Activated T-cell treated with anti-CD3 and anti-CD28 coated beads, Interleukin-2, amount 50 U/mL, for 48 hours (primary cell): ENCODE measurements at places on chromosomes 7 and 10.

DNA sequence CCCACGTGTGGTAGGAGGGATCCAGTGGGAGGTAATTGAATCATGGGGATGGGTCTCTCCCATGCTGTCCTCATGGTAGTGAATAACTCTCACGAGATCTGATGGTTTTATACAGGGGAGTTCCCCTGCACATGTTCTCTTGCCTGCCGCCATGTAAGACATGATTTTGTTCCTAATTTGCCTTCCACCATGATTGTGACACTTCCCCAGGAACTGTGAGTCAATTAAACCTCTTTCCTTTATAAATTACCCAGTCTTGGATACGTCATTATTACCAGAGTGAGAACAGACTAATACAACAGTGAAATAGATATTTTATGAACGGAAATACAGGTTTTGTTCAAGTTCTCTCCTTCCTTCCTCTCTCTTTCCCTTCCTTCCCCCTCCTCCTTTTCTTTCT is 15.8 kb downstream of the CALD1 start:
- no peak for DNase-seq

GRCh38 chr7:327233-327931 is 37.4 kb downstream of the FOXL3 start:
- no peak for DNase-seq

DNA sequence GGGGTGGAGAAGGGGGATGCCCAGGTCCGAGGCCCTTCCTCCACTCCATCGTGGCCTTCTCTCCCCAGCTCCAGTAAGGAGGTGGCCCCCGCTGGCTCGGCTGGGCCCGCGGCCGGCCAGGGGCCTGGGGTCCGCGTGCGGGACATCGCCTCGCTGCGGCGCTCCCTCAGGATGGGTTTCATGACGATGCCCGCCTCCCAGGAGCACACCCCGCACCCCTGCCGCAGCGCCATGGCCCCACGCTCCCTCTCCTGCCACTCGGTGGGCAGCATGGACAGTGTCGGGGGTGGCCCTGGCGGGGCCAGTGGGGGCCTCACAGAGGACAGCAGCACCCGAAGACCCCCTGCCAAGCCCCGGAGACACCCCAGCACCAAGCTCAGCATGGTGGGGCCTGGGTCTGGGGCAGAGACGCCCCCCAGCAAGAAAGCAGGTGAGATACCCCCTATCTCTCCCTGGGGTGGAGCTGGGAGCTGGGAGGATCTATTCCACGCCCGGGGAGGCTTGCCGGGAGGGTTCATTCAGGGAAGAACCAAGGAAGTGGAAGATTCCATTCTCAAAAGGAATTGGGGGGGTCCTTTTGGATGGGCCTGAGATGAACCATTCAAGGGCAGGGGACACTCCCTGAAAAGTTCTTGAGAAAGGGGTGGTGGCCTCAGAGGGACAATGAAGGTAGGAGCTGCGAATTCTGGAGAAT is 3.2 kb downstream of the NYAP1 start:
- no peak for DNase-seq

- no peak for DNase-seq
These were observed 6.9 kb downstream of the PFKP start for GRCh38 chr10:3074145-3074665.

GRCh38 chr10:93397020-93397419 is 85.1 kb downstream of the MYOF start:
- no peak for DNase-seq

- no peak for DNase-seq
These were observed 43.6 kb downstream of the GUSB start for GRCh38 chr7:65938336-65938895.

DNA sequence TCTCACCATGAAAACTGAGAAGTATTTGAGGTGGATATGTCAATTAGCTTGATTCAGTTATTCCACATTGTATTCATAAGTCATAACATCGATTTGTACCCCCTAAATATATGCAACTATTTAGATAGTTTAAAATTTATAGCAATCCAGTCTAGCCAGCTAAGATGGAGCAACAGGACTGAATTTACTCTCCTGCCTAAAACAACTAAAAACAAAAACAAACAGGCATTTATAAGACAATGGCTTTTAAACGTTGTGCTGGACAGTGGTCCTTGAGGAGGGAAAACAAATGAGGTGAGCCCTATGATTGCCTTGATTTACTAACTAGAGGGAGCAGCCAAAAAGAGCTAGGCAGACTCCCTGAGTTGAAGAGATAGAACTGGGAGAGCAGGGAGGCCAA is 814 bp upstream of the GPAM start:
- DNase-seq = no peak

GRCh38 chr7:98130959-98131358 is 24.3 kb downstream of the LMTK2 start:
- no peak for DNase-seq

DNA sequence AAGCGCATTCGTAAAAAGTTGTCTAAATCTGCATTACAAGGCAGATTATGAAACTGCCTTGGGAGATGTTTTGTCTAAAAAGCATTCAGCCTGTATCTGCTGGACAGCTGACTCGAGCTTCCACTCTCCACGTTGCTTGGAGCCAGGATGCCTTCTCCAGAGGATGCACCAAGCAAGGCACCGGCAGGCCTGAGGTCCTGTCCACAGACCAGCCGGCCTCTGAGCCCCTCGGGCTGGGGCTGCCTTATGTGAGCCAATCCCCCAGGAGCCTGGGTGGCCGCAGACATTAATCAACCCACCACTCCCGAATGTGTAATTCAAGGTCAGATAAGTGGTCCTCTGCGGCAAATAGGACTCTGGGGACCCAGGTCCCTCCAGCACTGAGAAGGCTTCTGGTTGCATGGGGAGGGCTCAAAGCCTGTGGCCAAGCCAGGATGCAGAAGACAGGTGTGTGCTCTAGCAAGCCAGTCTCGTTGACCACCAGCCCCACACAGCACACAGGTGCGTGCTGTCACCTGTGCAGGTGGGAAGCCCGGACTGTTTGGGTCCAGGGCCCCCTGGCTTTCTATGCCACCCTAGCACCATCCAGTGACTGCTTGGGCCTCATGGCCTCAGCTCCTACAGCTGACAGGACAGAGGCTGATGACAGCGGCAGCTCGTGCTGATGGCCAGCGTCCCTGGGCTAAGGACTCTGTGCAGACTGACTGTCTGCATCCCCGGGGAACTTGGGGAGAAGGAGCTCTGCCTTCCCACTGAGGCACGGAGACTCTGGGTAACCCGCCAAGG is 4.8 kb upstream of the RET start:
- DNase-seq = no peak

GRCh38 chr10:100245484-100246220 is 16.3 kb upstream of the CHUK start:
- DNase-seq = no peak

- DNase-seq = no peak
These were observed 709 bp downstream of the GPAM start for GRCh38 chr10:112182784-112183328.

DNA sequence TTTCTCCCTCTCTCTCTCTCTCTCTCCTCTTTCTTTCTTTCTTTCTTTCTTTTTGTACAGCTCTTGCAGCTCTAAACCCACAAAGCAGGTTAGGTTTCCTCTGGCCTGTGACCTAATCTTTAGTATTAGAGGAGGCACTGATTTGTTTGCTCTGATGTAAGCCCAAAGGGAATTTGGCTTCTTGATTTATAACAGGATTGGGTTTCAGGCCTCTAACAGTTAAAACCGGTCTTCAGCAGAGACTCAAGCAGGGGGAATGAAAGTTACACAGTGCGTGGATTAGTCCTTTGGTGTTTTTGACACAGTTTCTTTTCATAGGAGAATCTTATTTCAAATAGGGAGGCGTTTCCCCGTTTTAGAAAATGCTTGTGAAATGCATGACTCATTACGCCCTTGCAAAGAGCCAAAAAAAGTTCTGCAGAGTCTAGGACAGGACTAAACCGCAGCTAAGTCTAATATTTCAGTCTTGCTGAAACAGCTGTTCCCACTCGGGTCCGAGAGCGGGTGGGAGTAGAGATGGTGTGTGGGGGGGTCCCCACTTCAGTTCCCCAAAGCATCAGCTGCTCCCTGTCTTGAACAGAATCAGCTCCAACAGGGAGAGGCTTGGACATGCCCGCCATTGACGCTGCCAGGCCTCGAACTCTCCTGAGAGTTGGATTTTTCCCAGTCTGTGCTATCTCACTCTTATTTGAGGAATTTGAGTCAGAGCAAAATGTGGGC is 296.5 kb upstream of the PITRM1 start:
- DNase-seq = peak; percentile 30

DNA sequence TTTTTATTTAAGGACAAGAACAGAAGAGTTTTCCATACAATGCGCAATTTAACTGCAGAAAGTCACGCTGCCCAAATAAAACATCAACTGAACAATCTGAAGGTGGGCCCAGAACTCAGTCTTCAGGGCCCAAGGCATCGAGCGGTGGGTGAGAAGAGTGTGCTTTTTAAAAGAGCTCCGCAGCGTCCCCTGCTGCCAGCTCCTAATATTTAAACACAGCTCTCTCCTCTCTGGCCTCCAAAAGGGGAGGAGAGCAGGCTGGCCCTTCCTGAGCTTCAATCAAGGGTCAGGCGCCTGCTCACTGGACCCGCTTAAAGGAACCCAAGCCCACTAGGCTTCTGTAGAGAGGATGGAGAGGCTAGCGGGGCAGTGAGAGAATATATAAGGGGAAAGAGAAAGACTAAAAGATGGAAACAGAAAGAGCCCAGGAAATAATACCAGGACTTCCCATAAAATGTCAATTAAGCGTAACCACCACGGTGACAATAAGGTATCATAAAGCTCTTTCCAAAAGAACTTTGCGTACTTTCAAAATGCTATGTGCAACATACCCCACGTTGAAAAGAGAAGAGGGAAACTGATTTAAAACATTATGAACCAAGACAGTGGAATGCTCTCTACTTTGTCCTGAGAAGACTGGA is 2.8 kb downstream of the FAM53B start:
- peak; percentile 87 for DNase-seq

DNA sequence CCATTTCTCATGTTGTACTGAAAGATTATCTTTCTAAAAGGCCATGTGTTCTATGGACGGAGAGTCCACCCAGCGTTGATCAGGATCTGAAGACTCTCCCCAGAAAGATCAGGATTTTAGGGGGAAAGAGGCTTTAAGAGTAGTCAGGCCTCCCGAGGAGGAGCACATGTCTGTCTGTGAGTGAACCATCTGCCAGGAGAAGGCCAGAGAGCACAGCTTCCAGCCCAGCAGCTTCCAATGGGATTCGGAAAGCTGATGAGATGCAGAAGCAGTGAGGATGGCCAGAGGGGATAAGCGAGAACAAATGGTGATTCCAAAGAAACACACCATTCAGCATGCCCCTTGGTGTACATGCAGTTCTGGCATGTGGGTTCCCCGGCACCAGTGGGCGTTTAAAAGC is 88.5 kb upstream of the TCERG1L start:
- DNase-seq = no peak
